NCI-H1105 (cell line): ENCODE measurements at places on chromosomes 12 and 14.

GRCh38 chr14:53620890-53621289 is 335.7 kb downstream of the BMP4 start:
- no peak for DNase-seq

GRCh38 chr12:22668441-22668840 is 43.5 kb downstream of the ETNK1 start:
- DNase-seq = no peak

DNA sequence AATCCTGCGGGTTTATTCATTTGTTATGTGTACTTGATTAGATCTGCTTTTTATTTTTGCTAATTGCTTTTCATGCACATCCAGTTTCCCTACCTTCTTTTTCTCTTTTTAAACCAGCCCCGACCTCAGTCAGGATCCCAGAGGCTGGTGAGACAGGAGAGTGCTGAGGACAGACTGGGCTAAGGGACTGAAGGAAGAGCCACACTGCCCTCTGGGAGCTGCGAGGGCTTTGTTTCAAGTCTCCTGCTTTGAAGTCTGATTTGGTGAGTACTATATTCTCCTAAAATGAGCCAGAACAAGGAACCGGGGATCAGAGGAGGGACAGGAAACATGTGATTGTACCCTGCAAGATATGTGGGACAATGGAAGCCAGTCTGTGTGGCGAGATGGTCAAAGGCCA is 23.9 kb downstream of the PRICKLE1 start:
- DNase-seq = no peak

DNA sequence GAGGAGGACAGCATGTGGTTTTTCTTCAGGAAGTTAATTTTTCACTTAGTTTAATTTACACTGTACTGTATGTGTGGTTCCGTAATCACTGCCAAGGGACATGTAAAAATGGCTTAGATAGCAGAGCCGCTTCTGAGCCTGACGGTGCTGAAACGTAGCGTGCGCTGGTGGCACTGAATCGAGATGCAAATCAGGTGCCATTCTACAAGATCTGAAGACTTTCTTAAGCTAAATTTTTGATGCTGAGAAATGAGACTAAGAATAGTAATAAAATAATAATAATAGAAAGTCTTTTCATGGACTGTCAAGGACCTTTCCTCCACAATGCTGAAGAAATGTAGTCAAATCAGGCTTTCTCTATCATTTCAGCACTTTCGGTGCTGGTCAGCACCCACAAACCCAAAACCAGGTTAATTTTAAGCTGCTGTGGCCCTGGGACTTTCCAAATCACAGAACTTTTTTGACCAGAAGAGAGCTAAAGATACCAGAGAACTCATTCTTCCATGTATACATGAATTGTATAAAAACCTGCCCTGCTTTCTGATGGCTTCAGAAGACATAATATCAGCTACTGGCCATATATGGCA is 183.3 kb upstream of the LMO3 start:
- DNase-seq = no peak

GRCh38 chr12:32535288-32535999 is 136.1 kb downstream of the FGD4 start:
- DNase-seq = peak; percentile 92
